GM04503 (cell line): ENCODE measurements at places on chromosomes 12 and 14.

DNA sequence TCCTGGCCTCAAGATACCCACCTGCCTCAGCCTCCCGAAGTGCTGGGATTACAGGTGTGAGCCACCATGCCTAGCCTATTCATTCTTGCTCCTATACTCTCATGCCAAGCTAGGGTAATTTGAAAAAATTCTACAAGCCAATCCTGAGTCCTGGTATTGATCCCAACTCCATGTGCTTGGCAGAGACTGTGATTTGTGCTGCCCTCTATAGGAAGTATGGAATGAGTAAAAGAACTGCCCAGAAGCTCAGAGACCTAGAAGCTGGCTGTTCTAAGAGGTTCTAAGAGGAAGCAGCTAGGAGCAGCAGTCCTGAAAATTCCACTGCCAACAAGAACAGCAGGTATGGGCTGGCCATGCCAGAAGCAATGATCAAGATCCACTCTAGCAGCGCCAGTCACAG lies 402.5 kb downstream of the PCNX1 start:
- no peak for DNase-seq

- DNase-seq, result no peak
Measured at GRCh38 chr12:23827353-23827752, 122.1 kb downstream of the SOX5 start.

DNA sequence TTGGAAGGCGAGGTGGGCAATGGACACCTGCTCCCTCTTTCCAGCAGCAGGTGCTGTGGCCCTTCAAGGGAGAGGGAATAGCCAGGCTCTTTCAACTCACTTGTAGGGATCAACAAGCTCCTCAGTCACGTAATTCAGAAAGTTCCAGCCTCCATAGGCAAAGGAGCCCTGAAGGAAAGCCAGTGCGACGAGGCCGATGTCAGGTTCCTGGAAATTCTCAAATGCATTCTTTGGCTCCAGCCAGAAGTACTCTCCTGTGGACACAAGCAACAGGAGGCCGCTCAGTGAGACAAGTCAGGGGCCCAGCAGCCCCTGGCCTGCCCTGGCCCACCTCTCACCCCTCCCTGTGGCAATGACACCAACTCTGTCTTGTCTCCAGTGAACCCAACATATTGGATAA lies 21.3 kb upstream of the CEBPE start:
- no peak for DNase-seq

DNA sequence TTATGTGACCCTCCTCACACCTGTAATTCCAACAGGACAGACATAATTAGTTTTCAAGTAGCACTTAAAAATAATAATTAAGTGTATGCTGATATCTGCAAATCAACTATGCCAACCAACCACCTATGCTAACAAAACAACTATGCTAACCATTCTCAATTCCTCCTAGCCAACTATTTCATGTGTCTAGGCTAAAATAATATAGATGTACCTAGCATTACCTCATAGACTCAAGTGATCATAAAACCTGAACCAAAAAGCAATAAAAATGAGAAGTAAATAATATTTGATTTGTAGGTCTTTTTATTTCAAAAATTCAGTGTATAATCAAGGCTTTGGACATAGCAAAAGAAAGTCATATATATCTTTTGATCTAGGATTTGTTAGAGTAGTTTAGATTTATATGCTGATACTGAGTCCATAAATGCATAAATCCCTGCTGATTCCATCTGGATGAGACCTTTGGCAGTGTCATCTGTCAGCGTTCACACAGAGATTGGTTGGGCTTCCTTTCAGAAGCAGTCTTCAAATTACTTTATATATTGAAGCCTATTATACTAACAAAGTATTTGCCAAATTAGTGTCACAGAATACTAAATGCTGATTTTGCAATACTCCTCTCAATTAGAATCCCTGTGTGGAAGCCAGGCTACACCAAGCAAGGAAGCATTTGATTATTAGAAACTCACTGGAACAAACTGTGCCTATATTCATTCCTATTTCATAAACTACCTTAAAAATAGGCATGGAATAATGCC lies 101.4 kb upstream of the PPM1H start:
- DNase-seq, result no peak

GRCh38 chr12:442235-442884 lies 17.4 kb upstream of the B4GALNT3 start:
- no peak for DNase-seq

- no peak for DNase-seq
Measured at GRCh38 chr12:121444842-121445202, 44.9 kb downstream of the RNF34 start.

GRCh38 chr12:132257206-132257954 lies 72.0 kb downstream of the GALNT9 start:
- no peak for DNase-seq

GRCh38 chr12:909861-910260 lies 39.6 kb downstream of the RAD52 start:
- no peak for DNase-seq

DNA sequence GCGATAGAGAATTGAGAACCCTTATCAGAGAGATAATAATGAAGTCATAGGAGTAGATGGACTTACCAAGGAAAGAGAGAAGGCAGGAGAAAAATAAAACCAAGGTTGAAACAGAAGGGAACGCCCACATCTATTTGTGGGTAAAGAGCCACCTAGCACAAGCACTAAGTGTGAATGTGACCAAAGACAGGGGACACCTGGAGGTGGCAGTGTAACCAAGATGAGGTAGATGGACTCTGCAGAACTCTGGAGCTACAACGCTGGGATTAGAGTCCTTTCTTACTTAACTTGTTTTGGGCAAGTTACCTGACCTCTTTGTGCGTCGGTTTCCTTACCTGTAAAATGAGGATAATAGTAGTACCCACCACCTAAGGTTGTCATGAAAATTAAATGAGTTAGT lies 101.9 kb downstream of the SLC5A8 start:
- no peak for DNase-seq

- no peak for DNase-seq
Measured at GRCh38 chr12:45577844-45578399, 151.6 kb upstream of the ARID2 start.

DNA sequence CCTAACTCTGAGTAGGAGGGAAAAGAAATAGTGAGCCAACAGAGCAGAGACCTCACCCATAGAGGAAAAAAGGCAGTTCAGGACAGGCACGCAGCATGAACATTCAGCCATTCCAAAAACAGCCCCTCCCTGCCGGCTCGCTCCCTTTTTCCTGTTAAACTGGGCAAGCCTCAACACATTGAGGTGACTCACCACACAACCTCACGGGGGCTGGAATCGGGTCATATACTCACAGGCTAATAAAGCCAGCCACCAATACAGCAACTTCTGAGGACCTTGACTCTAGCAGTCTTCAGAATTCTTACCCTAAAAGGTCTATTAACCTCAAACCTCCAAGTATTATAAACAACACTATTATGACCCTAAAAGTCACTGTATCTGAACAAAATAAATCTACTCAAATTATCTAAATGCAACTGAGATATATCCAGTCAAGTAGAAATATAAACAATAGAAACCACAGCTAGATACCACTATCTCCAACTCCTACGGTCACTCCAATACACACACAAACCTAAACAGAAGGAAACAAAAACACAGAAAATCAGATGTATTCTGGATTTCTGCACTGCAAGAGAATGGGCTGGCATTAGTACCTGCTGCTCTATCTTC lies 6.3 kb downstream of the YBX3 start:
- no peak for DNase-seq

GRCh38 chr14:49732896-49733295 lies 35.1 kb upstream of the KLHDC2 start:
- DNase-seq, result no peak

DNA sequence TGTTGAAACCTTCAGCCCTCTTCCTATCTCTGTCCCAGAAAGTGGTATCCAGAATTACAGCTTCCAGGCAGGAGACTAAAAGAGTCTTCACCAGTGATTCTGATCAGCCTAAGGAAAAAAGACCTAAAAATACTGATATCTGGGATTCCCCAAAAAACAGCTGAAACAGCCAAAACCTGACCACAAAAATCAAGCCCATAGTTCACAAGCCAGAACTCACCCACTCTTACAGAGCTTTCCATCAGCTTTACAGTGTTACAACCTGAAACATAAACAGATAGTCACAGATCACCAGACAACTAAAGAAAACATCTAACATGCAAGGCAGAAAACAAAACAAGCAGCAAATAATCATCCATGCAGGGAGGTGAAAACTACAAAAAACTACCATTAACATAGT lies 26.0 kb upstream of the TSPAN8 start:
- no peak for DNase-seq

DNA sequence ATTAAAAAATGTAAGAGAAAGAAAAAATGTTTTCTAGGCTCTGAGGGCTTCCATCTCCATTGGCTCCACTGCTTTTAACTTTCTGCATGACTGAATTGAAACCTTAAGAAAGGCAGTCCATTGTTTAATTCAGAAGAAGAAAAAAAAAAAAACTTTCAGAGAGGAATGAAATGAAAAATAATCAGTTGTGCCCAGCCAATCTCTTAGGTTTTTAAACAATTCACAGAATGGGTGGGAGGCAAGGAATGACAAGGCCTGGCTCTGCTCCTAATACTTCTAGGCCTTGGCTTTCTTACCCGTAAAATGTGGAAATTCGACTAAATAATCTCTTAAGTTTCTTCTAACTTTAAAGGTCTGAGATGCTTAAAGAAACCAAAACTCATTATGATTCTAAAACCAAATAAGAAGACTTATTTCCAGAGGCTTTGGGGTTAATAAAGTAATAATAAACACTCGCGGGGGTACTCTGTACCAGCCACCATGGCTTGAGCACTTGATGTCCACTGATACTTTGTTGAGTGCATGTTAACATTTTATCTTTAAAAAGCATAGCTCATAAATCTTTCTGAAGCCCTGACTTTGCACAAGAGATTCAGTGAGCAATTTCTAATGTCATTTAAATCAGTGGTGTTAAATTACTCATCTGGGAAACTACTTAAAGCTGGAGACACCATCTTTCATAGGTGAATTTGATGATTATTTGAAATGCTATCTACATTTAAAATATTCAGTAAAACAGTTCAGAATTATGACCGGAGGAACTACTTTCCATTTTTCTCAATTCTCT lies 49.6 kb downstream of the STON2 start:
- no peak for DNase-seq

- no peak for DNase-seq
Measured at GRCh38 chr12:120119271-120119973, 2.9 kb upstream of the RAB35 start.

- no peak for DNase-seq
Measured at GRCh38 chr12:72982356-72982755, 710.2 kb downstream of the TRHDE start.

- DNase-seq, result no peak
Measured at GRCh38 chr12:33180918-33181317, 258.7 kb downstream of the SYT10 start.

- no peak for DNase-seq
Measured at GRCh38 chr14:31567655-31568054, 6.5 kb downstream of the NUBPL start.

DNA sequence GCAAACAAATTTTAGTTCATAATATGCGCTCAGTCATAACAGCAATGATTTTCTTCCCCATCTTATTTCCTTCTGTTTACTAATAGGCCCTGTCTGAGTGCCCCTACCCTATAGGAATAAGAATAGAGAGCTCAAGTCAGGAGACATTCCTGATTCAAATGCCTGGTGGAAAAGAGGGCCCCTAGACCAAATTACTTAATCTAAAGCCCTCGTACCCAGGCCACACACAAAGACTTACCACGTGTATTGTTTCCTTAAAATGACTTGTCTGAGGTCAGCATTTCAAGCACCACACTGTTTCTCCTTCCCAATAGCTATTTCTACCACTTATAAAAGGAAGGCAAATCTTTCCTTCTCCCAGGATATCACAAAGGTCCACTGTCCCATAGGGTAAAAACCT lies 314.9 kb upstream of the TMTC1 start:
- no peak for DNase-seq
